ENCODE measurements at places on chromosomes 5 and 9.

- DNase-seq = no peak
Measured at GRCh38 chr5:122202952-122203351, 73.6 kb downstream of the ZNF474 start.

DNA sequence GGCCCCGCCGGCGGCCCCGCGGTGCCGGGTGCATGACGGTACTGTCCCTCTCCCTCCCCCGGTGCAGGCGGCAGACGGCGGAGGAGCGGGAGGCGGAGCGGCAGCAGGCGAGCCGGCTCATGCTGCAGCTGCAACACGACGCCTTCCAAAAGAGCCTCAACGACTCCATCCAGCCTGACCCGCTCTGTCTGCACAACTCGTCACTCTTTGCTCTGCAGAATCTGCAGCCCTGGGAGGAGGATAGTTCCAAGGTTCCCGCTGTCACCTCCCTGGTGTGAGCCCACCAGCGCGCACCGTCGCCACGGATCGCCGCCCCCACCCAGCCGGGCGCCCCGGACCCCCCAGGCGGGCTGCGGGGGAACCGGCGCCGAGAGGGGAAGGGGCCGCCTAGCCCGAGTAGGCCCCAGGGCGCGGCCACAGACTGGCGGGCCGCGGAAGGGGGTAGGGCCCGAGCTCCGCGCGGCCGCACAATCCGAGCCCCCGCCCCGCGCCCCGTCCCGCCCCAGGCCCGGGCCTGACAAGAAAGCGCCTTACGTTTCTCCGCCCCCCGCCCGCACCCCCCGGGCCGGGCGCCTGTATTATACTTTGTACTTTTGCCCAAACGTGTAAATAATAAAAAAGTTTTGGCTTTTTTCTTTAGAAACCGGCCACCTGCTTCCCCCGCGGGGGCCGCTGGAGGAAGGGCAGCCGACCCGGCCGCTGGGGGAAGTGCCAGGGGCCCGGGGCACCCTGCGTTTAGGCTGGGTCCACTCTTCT is 2.5 kb downstream of the TLX3 start:
- no peak for DNase-seq

DNA sequence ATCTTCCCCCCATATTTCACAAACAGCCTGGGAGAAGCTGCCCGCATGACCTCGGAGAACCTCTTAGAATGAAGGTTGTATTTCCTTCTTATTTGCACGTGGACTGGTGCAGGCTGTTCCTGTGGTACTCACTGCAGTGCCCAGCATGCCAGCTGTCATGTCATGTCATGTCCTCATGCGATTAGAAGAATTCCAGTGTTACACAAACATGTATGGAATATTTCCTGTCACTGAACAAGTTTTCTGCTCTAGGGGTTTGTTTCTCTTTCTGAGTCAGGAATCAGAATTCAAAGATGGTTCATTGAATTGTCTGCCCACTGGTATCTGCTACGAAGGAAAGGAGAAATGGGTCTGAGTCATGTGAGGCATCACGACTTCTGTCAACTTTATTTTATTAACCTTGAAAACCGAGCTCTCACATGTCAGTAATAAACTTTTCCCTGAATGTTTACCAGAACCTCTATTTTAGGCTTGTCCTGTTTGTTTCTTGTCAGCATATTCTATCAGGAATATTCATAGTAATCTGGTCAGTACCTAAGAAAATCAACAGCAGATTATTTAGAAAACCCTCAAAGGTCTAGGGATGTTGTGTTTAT is 415.6 kb downstream of the GADD45G start:
- no peak for DNase-seq

GRCh38 chr9:93435386-93435785 is 16.1 kb upstream of the FAM120A start:
- no peak for DNase-seq

- no peak for DNase-seq
Measured at GRCh38 chr5:157354800-157355199, 88.9 kb downstream of the CYFIP2 start.
